ENCODE measurements at places on chromosomes 3 and 15.

- DNase-seq = no peak
These were observed 271.3 kb downstream of the TJP1 start for GRCh38 chr15:29550834-29551465.

DNA sequence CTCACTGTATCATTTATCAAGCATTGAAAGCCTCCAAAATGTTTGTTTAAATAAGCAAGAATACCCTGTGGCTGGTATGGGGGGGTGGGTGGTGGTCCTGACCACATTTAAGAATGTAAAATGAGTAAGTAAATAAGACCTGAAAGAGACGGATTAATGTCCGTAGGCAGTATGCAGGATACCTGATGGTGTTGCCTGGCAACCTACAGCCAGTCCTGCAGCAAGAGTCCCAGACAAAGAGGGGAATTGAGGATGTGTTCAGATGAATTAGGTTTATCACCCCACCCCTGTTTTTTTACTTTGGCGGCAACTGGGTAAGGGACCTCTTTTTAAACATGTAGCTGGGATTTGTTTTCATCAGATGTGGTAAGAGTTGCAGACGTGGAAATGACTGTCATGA is 99.8 kb upstream of the BFSP2 start:
- no peak for DNase-seq

DNA sequence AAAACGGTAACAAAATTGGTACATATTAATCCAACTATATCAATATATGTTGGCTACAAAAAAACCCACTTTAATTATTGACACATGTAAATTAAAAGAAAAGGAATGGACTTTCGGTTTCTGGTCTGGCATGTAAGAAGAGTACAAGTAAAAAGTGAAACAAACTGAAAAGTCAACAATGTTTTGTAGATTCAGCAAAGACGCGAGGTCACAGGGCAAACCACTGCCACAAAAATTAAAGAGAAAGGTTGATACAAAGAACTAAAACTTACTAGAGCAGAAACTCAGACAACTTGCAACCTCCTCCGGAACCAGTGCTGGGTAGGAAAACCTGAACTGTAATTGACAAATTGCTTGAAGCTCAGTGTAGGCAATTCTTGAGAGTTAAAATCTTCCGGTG is 110.6 kb upstream of the ARPP21 start:
- no peak for DNase-seq

GRCh38 chr3:187954516-187954872 is 199.5 kb upstream of the LPP start:
- no peak for DNase-seq

- DNase-seq = no peak
These were observed 72.0 kb upstream of the RASGRP1 start for GRCh38 chr15:38636597-38636996.

- DNase-seq = no peak
These were observed 37.2 kb downstream of the SSUH2 start for GRCh38 chr3:8607234-8608040.

GRCh38 chr3:166570102-166570501 is 732.9 kb upstream of the BCHE start:
- no peak for DNase-seq
